ENCODE measurements at places on chromosomes 5 and 9.

- no peak for DNase-seq
Measured at GRCh38 chr9:94822273-94822672, 95.8 kb downstream of the AOPEP start.

DNA sequence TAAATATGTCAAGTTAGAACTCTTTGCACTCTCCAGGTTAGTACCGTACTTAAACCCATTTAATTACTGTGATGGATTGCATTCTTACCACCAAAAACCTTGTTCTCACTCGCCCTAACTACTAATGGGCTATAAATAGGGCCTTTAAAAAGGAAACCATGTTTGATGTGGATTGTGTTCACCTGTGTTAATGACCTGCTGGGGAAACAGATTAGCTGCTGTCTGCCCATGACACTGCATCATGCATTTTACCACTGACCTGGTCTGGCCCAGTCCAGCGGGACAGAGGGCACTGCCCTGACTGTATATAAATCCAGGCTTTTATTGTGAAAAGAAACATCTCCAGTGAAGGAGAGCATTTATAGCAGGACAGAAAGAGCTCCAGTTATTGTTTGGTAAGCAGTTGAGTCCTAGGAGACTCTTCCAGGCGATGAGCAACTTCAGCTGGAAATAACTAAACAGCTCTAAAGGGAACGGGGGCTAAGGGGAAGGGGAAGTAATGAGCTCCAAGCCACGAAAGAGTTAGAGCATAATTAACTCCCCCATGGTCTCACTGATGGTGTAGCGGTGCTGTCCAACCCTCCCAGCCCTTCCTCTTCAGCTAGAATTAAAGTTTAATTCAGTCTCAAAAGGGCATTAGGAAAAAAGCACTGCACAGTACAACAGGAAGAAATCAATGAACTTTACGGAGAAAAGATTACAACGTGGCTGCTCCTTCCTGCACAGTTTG lies 303.1 kb downstream of the ENC1 start:
- no peak for DNase-seq

DNA sequence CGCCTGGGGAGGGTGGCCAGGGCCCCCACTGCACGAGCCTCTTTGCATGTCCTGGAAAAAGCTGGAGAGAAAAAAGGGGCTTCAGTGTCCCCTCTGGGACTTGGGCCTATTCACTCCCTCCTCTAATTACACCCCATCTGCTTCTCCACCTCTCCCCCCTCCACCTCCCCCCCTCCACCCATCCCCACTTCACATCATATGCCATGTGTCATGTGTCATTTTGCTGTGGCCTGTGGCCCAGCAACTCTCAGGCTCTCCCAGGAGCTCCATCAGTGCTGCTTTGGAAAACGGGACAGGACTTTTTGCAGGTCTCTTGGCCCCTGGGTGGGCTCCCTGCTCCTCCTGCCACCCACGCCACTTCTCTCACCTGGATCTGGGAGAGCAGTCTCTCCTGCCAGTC lies 68.7 kb downstream of the NTNG2 start:
- no peak for DNase-seq

DNA sequence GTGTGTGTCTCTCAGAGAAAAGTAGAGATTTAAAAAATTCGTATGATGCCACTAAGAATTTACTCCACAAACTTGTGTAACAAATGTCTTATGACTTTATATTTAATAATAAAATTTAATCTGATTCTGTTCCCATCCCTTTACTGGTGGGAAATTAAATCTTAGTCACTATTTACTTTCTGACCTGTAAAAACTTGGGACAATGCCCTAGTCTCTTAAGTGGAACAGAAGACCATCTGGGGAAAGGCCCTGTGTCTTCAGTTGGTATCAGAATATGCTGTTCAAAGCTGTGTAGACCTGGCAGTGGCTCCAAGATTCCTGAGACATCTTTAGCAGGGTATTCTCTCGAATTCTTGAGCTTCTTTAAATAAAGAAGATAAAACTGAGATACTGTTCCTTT lies 2.6 kb upstream of the BDP1 start:
- no peak for DNase-seq

DNA sequence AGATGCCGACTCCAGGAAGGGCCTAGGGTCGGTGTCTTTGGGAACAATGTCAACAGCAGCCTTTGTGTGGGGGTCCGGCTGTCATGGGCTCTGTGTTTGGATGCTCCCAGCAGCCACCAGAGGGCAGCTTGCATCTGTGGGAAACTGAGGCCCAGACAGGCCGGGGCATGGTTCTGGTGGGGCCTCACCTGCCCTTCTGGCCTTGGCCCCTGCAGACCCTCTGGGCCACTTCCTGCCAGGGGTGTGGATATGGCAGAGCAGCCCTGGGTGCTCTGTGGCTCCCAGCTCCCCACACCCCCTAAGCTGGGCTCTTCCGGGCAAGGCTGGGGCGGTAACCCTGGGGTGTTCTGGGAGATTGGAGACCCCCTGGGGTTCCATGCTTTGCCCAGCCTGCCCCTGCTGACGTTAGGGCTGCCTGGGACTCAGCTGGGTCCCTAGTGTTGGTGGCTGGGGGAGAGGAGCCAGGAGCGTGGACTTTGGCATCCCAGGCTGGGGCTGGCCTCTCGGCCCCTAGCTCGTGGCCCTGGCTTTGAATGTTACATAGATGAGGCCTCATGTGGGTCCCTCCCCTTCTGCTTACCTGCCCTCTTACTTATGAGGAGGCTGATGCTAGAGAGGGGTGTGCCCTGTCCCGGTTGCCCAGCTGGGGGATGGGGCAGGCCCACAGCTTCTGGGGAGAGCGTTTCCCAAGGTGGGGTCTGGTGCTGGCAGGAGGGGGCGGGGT lies 38.3 kb downstream of the RXRA start:
- DNase-seq, result no peak

DNA sequence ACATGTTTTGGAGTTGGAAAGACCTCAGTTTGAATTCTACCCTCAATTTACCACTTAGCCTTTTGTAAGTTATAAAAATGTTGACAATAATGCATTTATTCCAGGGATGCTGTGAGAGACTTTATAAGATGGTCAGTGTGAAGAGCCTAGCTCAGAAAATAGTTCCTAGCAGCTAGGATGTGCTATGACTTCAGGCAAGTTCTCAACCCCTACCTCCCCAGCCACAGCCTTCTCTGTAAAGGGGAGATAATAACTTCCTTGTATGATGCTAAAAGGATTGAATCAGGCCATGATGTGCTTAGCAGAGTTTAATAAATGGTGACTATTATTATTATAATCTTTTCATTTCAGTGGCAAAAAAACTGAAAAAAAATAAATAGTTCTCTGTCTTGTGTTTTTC lies 77.6 kb downstream of the ALDH1A1 start:
- no peak for DNase-seq

- DNase-seq, result no peak
Measured at GRCh38 chr5:135995976-135996375, 32.8 kb upstream of the TGFBI start.

DNA sequence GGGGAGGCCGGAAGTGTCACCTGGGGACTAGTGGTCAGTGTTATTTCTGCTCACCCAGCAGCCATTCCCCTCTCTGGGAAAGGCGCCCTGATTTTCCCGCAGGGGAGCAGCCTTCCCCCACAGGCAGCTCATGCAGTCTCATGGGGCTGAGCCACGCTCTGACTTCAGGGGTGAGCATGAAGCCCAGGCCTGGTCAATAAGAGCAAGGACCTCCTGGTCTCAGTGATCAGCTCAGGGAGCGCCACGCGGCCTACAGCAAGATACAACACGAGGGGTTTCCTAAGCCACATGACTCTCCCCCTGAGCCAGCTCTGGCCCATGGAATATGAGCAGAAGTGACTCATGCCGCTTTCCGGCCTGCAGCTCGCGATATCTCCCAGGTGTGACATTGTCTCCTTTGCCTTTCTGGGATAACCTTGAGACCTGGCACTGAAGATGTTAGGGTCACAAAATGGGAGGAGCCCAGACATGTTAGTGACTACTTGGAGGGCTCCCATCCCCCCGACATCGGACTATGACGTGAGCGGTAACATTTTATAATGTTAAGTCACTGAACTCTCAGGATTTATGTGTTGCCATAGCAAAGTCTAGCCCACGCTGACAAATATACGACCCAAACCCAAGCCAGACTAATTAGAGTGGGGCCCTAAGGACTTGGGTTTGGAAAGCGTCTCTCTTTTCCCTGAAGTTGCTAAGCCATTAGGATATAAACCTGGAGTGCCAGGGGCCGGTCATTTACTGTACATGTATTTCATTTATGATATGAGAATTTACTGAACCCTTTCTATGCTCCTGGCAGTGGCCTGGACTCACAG lies 46.5 kb upstream of the GFPT2 start:
- DNase-seq, result no peak

- no peak for DNase-seq
Measured at GRCh38 chr9:116741742-116742141, 54.6 kb downstream of the TRIM32 start.

GRCh38 chr5:176670449-176670848 lies 23.2 kb downstream of the TSPAN17 start:
- DNase-seq, result no peak

GRCh38 chr5:33275391-33275790 lies 165.4 kb upstream of the TARS1 start:
- DNase-seq, result no peak

DNA sequence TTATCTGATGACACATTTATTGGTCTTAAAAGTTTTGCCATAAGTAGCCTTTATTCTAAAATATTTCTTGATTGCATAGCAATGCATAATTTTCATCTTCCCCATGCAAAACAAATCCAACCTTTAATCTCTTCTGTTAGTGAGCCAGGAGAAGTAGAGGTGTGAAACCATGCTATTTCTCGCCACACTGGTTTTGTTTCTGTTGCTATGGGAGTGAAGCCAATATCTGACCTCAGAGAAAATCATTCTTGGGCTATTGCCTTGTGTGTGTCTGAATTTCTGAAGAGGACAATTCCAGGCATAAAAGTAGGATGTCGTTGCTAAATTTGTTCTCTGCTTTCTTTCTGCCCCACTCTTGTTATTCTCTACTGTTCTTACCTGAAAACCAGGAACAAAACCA lies 183.6 kb downstream of the PTTG1 start:
- DNase-seq, result no peak

DNA sequence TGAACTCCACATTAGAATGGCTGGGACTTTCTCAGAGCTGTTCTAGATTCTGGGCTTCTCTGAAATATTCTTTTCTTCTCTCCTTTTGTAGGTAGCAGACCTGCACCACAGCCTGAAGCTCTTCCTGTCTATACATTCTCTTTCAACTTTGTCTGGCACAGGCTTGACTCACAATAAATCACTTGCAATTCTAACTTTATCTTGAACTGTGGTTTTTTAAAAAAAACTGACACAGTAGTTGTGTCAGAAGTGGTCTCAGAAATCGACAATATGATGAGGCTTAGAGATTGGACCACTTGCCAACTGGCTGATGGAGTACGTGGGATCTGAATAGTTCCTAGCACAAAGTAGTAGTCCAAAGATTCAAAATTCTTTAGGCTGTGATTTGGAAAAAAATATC lies 24.1 kb upstream of the CDH9 start:
- DNase-seq, result no peak

- DNase-seq, result no peak
Measured at GRCh38 chr5:42745426-42745825, 11.2 kb upstream of the CCDC152 start.

DNA sequence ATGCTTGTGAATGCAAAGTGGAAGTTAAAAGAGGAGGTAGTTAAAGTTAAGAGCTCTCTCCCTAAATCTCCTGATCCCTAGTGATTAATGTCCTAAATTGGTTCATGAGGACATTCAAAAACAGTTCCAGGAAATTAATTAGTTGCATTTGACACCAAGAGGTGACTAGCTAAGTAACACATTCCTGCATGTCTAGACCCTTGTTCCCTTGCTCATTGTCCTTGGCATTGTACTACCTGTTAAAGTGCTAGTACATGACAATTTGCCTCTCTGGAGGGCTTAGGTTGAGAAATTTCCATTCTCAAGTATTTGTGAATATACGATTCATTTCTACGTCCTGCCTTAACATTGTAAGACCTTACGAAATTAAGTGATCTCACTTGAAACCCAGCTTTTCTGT lies 278.6 kb upstream of the CDH10 start:
- no peak for DNase-seq

DNA sequence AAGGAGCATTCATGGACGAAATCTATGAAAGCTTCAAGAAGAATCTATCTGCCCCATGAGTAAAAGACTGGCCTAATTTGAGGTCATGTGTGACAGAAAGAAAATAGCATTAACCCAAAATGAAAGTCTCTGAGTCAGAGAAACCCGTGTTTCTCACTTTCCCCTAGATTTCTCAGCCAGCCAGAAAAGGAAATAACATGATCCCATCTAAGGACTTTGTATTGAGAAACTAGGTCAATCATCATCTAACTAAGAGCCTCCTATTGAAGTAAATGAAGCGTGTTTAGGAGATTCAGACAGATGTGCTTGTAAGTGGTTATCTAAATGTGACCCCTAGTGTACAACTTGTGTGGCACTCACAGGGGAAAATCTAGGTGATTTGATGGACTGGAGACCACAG lies 77.3 kb upstream of the ZNF366 start:
- DNase-seq, result no peak

DNA sequence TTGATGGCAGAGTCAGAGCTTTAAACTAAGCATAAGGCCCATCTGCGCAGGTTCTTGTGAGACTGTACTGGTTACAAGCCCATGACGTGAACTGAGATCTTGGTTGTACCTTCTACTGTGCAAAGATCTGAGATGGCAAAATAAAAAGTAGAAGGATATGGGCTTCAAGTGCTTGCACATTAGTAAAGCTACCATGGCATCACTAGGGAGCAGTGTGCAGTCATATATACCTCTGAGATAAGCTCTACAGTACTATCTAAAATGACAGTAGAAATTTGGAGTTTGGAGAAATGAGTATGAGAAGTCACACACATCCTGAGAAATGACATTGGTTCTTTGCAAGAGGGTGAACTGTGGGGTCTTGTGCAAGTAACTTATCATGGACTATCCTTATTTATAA lies 408.2 kb upstream of the PRR16 start:
- peak; percentile 21 for DNase-seq

DNA sequence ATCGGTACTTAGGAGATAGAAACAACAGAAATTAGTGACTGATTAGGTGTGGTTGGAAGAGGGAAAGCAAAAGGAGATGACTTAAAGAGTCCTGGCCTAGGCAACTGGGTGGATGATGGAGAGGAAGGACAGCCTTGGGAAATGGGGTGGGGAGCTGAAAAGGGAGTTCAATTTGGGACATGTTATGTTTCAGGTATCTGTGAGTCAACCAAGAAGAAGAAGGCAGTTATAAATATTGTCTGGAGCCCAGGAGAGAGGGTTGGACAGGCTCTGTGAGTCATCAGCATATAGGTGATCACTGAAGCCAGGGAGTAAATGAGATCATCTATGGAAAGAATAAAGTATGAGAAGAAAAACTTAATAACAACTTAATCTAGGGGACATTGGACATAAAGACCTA lies 357.7 kb downstream of the NPR3 start:
- DNase-seq, result no peak

GRCh38 chr5:126514558-126515141 lies 80.4 kb downstream of the ALDH7A1 start:
- no peak for DNase-seq

- DNase-seq, result no peak
Measured at GRCh38 chr9:115043632-115044031, 74.3 kb downstream of the TNC start.

DNA sequence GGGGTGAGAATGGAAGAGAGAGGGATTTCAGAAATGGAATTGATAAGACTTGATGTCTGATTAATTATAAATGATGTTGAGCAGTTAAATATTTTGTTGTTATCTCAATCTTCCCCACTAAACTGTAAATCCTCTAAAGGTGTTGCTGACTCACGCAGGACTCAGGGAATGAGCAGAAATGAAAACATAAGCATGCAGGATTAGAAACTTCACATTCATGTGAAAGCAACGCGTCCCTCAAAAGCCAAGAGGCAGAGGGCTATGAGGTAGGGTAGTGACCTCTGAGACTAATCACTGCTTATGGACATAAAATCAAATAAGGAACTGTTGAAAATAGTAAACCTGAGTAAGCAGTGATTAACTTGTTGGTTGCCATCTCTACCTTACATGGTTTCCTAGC lies 21.1 kb downstream of the ADAMTSL1 start:
- no peak for DNase-seq
